ENCODE measurements at places on chromosomes 11 and 22.

DNA sequence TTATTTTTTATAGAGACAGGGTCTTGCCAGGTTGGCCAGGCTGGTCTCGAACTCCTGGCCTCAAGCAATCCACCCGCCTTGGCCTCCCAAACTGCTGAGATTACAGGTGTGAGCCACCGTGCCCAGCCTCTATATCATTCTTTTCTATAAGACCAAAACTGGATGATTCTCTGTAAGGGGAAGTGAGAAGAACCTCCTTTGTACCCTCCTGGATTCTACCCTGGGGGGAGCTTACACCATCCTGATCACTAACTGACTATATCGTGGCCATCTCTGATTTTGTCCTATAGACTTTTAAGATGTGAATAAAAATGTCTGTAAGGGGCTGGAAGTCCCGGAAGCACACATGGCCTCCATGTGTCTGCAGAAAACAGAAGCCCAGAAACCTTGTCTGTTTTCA lies 9.1 kb downstream of the PIWIL4 start:
- no peak for DNase-seq

DNA sequence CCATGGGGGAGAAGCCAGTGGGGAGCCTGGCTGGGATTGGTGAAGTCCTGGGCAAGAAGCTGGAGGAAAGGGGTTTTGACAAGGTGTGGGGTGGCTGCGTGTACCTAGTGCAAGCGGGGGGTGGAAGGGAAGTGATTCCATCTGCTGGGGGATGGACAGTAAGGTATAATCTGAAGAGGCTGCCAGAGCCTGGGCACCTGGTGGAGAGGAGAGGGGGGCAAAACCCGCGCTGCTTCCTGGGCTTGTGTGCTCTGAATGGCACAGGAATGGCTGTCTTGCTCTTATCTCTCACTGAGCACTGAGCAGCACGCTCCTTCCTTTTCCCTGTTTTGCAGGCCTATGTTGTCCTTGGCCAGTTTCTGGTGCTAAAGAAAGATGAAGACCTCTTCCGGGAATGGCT lies 988 bp downstream of the BANF1 start:
- DNase-seq = no peak

DNA sequence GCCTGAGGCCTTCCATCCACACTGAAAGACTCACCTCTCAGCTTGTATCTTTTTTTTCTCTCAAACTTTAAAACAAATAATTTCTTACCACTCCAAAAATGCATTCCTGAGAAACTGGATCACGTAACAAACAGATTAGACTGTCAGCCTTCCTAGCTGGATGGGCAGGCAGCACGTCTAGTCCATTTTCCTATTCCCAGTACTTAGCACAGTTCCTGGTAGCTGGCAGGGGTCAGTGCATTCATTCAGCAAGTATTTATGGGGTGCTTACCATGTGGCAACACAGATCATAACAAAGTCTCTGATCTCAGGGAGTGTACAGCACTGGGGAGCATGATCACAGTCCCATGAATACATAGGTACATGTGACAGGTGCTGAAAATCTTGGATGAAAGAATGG lies 89.6 kb downstream of the UBASH3B start:
- DNase-seq = no peak

DNA sequence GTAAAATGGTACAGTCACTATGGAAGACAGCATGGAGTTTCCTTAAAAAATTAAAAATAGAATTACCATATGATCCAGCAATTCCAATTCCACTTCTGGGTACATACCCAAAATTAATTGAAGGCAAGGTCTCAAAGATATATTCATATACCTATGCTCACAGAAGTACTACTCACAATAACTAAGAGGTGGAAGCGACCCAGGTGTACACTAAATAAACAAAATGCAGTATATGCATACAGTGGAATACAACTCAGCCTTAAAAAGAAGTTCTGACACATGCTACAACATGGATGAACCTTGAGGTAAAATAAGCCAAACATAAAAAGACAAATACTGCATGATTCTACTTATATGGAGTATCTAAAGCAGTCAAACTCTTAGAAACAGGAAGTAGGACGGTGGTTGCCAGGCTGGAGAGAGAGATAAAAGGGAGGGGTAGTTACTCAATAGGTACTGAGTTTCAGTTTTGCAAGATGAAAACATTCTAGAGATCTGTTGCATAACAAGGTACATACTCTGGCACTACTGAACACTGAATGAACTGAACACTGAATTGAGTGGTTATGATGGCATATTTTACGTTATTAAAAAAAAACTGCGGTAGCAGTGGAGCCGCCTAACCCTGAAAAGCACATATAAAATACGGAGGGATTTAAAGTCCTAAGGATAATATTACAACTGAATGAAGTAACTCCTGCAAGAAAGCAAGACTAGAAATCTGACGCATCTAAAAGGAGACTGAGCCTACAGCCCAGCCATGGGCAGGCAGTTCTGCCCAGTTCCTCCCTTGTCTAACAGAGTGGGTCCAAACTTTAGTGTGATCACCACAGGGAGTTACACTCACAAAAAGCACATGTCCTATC lies 12.8 kb downstream of the DGCR2 start:
- DNase-seq = no peak

DNA sequence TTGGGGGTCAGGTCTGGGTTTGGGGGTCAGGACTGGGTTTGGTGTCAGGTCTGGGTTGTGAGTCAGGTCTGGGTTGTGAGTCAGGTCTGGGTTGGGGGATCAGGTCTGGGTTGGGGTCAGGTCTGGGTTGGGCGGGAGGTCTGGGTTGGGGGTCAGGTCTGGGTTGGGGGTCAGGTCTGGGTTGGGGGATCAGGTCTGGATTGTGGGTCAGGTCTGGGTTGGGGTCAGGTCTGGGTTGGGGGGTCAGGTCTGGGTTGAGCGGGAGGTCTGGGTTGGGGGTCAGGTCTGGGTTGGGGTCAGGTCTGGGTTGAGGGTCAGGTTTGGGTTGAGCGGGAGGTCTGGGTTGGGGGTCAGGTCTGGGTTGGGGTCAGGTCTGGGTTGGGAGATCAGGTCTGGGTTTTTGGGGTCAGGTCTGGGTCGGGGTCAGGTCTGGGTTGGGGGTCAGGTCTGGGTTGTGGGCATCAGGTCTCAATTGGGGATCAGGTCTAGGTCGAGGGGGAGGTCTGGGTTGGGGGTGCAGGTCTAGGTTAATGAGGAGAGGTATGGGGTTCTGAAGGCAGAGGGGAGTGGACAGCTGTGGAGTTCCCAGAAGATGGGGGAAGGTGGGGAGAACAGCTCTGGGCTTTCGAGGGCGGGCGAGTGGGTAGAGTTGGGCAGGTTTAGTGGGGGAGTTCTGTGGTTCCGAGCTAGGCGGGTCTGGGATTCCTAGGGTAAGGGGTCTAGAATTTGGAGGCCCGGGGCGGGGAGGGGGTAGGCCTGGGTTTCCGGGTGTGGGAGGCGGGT lies 629 bp downstream of the TTLL8 start:
- DNase-seq = no peak

GRCh38 chr22:42805998-42806830 lies 50.9 kb downstream of the ARFGAP3 start:
- no peak for DNase-seq

GRCh38 chr22:40911772-40912171 lies 39.4 kb upstream of the RBX1 start:
- no peak for DNase-seq

DNA sequence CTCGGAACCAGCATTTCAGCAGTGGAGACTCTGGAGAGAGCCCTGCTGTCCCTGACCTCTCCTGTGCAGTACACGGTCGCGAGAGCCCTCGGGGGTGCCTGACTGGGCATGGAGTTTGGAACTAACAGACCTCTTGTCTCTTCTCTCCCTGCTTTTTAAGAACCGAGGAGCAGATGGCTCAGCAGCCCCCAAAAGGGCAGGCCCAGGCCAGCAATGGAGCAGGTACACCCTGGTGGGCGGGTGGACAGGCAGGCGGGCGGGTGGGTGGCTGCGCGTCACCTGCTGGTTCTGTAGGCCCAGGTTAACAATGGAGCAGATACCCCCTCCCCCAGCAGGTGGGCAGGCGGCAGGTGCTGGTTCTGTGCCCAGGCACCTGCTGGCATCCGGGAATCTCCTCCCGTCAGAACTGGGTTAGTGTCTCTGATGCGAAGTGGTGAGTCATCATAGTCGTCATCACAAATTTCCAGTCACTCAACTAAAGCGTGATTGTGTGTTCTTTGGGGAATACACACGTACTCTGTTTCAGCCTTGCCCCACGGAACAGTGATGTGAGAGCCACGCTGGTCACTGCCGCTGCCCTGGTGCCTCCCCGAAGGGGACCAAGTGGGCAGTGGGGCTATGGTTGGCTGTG lies 41.1 kb downstream of the GRAMD4 start:
- peak; percentile 47 for DNase-seq

DNA sequence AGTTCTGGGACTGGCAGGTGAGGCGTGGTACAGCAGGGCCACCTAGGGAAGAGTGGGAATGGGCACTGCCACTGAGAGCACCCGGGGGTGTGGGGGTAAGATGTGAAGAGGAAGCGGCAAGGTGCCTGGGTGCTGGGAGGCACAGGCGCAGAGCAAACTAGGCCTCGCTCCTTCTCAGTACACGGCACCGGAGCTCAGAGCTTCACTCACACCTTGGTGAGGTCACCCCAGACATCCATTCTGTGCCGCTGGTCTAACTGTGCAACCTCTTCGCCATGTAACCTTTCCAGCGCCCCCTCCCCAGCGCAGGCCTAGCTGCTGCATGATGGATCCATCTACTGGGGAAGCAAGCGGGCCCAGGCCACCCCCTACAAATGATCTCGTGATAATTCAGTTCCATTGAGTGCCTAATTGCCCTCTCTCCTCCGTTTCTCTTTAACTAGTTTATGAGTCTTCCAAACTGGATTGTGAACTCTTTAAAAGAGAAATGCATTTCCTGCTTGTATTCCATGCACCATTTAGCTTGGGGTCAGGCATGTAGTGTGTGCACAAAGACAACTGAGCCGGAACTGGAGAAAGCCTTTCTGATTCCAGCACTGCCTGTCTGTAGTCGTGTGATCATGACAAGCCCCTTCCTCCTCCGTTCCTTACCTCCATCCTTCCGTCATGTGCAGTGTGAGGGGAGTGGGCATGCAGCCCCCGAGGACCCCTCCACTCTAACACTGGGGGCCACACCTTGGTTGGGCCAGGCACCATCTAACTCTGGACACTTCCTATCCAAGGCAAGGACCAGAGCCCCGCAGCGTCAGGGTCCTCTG lies 1475.2 kb downstream of the TBC1D22A start:
- DNase-seq = no peak

DNA sequence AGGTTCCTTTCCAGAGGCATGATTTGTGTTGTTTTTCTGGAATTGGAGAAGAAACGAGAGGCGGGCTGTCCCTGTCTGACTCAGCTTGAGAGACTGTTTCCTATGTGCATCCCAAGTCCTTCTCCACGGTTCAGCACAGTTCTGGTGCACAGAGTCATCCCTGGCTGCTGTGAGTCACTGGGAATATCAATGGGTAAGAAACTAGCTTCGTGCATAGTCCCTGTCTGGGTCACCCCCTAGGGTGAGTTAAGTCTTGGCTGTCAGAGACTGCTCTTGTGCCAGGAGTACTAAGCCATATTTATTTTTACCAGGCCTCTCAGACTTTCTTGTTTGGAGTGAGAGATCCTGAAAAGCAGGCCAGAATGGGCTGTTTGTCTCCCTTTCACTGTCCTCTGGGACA lies 2.4 kb upstream of the LRP4 start:
- DNase-seq = no peak

DNA sequence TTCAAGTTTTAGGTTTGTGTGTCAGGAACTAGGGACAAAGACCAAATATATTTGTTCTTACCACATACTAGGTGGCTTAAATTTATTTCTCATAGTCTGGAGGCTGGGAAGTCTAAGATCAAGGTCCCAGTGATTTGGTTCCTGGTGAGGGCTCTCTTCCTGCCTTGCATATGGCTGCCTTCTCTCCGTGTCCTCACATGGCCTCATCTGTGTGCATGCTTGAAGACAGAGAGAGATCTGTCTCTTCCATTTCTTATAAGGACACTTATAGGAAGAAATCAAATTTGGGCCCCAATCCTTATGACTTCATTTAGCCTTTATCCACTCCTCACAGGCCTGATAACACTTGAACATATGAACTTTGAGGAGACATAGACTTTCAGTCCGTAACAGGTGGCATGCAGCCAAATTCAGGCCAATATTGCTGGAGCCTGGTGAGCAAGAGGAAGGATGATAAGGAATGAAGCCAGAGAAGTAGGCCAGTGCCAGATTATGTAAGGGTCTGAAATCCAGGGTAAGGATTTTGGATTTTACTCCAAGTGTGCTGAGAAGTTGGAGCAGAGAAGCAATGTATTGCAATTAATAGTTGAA lies 35.1 kb downstream of the TTC17 start:
- no peak for DNase-seq

- DNase-seq = no peak
Measured at GRCh38 chr22:45602824-45603595, 68.6 kb upstream of the ATXN10 start.

- DNase-seq = no peak
Measured at GRCh38 chr22:32853662-32854061, 52.2 kb downstream of the TIMP3 start.

GRCh38 chr11:38788561-38788960 lies 2190.5 kb upstream of the RAG2 start:
- no peak for DNase-seq

GRCh38 chr22:26416256-26416655 lies 12.8 kb upstream of the ASPHD2 start:
- DNase-seq = no peak

GRCh38 chr11:88536616-88537265 lies 199.2 kb upstream of the CTSC start:
- no peak for DNase-seq

GRCh38 chr11:104159356-104159755 lies 4.6 kb downstream of the PDGFD start:
- no peak for DNase-seq

All from activated CD4-positive, alpha-beta T cell treated with anti-CD3 and anti-CD28 coated beads for 24 hours (primary cell).